Activated CD8-positive, alpha-beta T cell treated with anti-CD3 and anti-CD28 coated beads, Interleukin-2, amount 10 ng/mL, durations not matched to agents 7 days and 5 days (primary cell): ENCODE measurements at places on chromosomes 12 and 14.

- DNase-seq: peak; percentile 69
Observed at GRCh38 chr14:20631023-20631879, 10.2 kb downstream of the OR6S1 start.

- no peak for DNase-seq
Observed at GRCh38 chr12:124125203-124125871, 152.3 kb downstream of the ZNF664 start.

DNA sequence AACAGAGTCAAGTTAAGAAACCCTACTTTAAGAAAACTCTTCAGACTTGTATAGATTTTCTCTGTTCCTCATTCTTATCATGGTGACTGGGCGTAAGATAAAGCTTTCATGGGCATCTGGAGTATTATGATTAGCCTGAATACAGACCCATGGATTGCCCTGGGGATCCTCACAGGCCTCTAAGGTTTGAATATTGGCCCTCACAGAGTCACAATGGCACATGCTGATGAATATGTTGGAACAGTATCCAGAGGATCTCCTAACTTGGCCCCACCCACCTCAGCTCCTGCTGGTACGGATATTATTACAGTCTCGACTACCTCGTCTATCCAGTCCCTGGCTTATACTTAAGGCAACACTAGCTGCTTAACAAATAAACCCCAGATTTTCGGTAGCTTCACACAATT lies 8.1 kb downstream of the OSBPL8 start:
- no peak for DNase-seq

DNA sequence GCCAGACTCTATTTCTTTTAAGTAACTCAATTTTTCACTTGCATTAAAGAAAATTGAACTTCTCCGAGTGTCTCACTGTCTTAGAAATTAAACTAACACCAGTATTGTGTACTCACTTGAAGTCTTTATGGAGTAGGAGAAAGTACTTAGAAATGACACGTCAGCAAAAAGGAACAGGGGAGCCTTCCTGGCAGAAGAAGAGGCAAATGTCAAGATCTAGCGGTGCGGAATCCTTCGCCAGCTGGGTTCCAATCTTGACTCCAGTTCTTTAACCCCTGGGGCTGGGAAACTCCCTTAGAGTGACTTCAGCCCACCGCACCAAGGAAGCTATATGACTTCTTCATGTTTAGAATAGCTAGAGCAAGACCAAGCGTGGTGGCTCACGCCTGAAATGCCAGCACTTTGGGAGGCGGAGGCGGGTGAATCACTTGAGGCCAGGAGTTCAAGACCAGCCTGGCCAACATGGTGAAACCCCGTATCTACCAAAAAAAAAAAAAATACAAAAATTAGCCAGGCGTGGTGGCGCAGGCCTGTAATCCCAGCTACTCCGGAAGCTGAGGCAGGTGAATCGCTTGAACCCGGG lies 34.4 kb downstream of the WBP11 start:
- DNase-seq: peak; percentile 35

- no peak for DNase-seq
Observed at GRCh38 chr14:51889851-51890250, 29.4 kb downstream of the GNG2 start.

- no peak for DNase-seq
Observed at GRCh38 chr14:36591482-36591881, 9.1 kb upstream of the NKX2-8 start.

DNA sequence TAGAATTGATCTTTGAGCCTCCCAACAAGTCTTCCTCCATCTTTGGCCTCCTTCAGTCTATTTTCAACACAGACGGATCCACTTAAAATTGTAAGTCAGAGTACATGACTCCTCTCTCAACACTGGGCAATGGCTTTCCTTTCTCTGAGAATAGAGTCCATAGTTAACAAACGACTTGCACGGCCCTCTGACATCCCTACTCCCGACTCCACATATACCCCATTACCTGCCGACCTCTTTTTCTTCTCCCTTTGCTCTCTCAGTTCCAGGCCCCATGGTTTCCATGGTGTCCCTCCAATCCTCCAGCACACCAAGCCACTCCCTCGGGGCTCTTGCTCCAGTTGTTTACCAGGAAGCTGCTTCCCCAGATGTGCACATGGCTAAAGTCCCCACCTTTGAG lies 84.7 kb downstream of the DNAI7 start:
- no peak for DNase-seq
